Stimulated activated CD8-positive, alpha-beta memory T cell treated with anti-CD3 and anti-CD28 coated beads, Interleukin-4, amount 100 ng/mL, for 48 hours (primary cell): ENCODE measurements at places on chromosomes 4 and X.

- no peak for DNase-seq
Observed at GRCh38 chr4:82560853-82561785, 669 bp downstream of the TMEM150C start.

DNA sequence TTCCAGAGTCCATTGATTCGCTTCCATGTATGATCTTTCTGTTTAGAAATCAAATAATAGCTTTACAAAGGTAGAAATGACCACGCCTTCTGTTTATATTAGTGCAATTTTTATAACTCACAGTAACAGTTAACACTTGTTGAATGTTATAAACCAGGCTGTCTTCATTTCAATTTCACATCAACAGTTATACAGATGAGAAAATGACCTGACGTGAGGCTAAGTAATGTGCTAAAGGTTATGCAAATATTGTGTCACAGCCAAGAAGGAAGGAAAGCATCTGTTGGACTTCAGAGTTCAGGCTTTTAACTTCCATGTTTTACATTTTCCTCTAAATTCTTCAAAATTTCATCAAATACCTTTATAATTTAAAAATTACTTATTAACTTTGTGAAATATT is 13.9 kb downstream of the CASP3 start:
- DNase-seq = no peak

DNA sequence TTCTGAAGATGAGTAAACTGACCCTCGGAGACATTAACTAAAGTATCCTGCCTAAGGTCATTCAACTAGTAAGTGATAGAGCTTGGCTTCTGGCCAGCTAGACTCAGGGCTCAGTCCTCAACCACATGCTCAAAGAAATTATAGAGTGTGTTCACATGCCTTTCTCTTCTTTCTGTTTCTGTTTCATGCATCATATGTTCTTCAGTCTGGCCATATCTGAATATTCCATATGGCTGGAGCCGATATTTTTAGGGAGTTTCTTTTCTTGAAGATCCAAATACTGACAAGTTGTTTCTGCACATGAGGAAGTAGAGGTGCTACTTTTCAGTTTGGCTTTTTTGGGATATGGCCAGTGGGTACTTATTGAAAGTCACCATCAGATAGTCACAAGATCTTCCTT is 44.9 kb downstream of the MMRN1 start:
- no peak for DNase-seq

DNA sequence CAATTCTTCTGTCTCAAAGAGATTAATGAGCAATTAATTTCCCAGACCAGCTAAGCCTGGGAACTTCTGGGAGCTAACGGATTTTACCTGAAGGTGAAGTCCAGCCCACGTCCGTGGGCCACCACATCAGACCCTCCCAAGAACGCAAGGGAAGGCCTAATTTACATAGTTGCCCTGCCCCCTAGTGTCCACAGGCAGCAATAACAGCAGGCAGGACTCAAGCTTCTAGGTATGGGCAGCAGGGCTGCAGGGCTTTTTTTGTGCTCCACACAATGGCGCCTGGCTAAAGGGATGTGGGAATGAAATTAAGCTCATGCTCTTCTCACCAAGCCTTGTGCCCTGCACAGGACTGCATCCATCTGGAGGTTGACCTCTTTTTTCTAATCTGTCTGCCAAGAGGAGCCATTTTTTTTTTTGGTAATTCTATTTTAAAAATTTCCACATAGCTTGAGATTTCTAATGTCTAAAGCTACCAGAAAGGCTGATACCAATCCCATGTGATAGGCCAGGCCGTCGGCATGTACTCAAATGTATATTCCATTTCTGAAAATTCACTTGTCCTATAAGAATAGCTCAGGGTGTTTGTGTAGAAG is 111.9 kb upstream of the TMEM164 start:
- peak; percentile 60 for DNase-seq

GRCh38 chr4:39504538-39504937 is 22.7 kb downstream of the UGDH start:
- DNase-seq = no peak

GRCh38 chr4:99861120-99861905 is 32.9 kb downstream of the LAMTOR3 start:
- DNase-seq = no peak

GRCh38 chrX:132657876-132658275 is 169.0 kb upstream of the MBNL3 start:
- no peak for DNase-seq

DNA sequence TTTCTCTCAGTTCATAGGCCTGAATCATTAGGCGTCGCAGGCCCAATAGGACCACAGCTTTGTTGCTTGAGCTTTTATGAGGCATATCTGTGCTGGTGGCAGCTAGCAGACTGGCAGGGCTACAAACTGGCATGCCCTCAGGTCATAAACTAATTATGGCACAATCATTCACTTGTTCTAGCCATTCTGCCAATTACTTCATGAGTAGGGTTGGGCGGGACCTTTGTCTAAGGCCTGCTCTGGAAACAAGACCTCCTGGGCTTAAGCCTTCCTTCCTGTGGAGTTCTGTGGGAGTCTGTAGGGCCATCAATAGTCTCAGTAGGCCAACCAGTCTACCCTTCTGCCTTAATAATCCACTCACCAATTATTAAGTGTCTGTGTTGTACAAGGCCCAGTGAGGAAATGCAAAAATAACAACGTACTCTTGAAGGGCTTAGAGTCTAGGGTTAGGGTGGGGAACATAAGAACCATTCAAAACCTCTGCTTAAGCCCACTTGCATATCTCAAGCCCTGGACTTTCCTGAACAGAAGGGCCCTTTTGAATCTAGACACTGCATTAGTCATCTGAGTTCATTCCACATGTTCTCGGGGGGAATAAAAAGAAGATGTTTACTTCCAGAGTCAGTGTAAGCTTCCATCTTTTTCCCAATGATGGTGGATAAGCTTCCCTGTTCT is 44.5 kb downstream of the SHROOM4 start:
- DNase-seq = no peak

DNA sequence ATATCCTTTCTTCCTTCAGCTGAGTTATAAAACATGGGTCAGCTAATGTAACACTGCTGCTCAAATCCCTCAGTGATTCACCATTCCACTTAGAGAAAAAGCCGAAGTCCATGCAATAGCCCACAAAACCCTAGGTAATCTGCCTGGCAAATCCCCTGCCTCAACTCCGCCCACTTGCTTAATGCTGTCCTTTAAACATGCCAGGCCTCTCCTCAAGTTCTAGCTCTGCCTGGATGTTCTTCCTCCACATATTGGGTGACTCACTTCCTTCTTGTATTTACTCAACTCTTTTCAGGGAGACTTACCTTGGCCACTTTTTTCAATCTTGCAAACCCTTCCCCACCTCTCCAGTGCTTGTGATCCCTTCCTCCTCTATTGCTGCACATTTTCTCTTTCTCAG is 89.8 kb downstream of the EMCN start:
- no peak for DNase-seq

DNA sequence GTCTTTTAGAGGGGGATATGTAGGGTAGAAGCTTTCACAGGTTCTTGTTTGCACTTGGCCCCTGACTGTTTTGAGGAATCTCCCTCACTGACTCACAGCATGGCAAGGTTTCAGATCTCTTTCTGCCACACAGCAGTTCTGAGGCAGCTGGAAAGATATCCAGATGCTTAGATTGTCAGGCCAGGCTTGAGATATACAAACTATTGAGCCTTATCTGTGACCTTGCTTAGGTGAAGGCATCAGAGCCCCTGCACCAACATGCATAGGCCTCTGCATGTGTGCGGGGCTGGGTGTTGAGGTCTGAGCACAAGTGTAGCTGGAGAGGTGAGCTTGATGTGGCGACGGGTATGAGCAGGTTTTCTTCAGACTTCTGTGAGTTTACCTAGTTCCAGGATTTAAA is 80.9 kb upstream of the MSANTD1 start:
- no peak for DNase-seq

GRCh38 chrX:8044947-8045346 is 117.7 kb upstream of the PNPLA4 start:
- DNase-seq = no peak

DNA sequence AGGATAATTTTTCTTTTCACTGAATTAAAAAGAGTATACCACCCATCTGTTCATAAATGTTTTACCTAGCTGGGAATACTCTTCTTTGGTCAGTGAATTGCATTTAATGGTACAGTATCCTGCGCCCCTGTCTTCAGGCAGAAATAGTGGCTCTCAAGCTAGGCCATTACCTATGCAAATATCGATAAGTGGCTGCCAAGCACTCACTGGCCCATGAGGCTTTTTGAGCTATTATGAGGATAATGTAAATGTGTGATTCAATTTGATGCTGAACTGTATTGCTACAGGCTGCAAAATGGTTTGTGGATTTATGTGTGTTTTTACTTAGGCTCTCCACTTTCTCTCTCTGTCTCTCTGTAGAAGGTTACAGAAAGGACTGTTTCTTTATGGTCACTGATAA is 30.1 kb upstream of the MTMR1 start:
- no peak for DNase-seq

DNA sequence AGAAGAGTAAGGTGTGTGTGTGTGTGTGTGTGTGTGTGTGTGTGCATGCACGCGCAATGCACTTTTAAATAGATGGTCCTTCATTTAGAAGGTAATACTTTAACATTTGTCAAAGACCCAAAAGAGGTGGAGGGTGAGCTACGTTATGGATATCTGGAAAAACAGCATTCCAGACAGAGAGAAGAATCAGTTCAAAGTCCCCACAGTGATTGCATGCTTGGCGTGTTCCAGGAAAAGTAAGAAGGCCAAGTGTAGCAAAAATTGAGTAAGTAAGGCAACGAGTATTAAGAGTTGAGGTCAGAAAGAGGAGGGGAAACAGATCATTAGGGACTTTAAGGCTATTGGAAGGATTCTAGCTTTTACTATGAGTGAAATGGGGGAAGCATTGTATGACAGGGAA is 21.9 kb upstream of the GABRE start:
- DNase-seq = no peak

GRCh38 chr4:100009490-100009889 is 59.4 kb upstream of the H2AZ1 start:
- no peak for DNase-seq

- no peak for DNase-seq
Observed at GRCh38 chr4:138688408-138689085, 327.0 kb upstream of the NOCT start.

- no peak for DNase-seq
Observed at GRCh38 chrX:72060921-72061490, 70.7 kb downstream of the RTL5 start.

DNA sequence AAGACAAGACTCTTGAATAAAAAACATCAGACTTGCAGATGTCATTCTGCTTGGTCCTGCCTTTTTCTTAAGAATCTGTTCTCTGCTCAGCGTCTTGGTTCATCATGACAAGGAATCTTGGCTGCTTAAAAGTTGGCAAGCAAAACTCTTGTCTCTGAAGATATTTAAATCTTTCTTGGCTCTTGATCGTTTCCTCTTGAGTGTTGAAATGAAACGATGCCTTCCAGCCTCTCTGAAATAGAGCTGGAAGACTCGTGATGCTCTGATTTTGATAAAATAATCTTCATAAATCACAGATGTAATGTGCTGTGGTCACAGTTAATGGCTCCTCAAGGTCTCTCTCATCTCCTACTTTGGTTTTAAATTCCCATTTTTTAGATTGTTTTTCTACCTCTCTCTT is 39.9 kb upstream of the TMEM192 start:
- no peak for DNase-seq

GRCh38 chr4:20017777-20018115 is 234.0 kb upstream of the SLIT2 start:
- DNase-seq = no peak

DNA sequence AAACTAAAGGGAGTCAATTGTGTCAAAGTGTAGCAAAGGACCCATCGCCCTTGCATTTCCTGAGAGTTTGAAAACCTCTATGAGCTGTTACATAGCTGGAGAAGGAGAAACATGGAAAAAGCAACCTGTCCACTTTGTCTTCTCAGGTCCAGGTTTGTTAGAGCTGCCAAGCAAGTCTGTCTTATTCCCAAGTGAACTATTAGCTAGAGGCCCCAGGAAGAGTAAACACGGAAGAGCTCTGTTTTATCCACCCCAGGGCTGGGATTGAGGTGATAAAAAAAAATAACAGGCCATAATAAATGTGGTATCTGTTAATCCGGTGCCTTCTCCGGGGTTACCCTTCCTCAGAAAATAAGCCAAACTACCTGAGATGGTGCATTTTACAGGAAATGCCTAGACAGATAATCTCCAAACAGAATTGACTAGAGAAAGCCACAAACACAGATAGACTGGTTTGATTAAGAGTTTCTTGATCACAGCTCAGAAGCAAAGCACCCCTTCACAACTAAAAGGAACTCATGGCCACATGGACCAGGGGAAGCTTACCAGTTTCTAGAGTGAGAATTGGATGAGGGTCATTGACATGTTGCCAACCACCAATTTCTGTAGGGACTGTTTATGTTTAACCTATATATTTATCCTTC is 35.9 kb upstream of the RELL1 start:
- no peak for DNase-seq

- no peak for DNase-seq
Observed at GRCh38 chr4:11436673-11437072, 8.0 kb upstream of the HS3ST1 start.

DNA sequence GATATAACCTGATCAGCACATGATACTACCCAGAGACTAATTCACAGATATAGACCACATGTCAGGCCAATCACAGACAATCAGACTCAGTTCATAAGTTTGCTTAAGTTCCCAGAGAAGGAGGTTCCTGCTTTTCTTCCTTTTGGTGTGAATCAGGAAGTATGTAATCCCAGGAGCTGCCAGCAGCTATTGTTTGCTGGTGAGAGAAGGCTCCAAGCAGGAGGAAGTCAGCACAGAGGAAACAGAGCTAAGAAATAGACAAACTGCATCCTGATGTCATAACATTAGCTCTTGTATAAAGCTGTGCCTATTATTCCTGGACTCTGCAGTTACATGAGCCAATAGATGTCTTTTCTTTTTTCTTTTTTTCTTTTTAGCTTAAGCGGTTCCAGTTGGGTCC is 50.9 kb downstream of the UCHL1 start:
- no peak for DNase-seq

DNA sequence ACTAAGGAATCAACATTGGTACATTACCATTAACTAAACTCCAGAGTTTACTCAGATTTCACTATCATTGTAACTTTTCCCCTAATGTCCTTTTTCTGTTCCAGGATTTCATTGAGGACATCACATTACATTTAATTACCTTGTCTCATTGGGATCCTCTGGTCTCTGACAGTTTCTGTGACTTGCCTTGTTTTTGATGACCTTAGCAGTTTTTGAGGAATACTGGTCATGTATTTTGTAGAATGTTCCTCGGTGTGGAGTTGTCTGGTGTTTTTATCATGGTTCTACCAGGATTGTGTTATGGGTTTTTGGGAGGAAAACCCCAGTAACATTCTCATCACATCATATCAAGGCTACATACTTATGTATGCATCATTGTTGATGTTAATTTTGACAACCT is 95.6 kb upstream of the TBC1D9 start:
- no peak for DNase-seq

GRCh38 chr4:71430609-71431008 is 91.8 kb downstream of the SLC4A4 start:
- no peak for DNase-seq

- DNase-seq = peak; percentile 42
Observed at GRCh38 chrX:131802836-131803626, 220.1 kb upstream of the STK26 start.

- DNase-seq = no peak
Observed at GRCh38 chr4:109424093-109424841, 9.3 kb upstream of the SEC24B start.

- peak; percentile 82 for DNase-seq
Observed at GRCh38 chrX:49171752-49172279, at the start of gene PLP2. Gene PLP2, plus strand, starts transcription at chrX:49171898. Its CDS starts 103 bp downstream, at chrX:49172001.
